ENCODE measurements at places on chromosomes 16 and 17.

GRCh38 chr16:88289968-88290401, 92.8 kb upstream of the ZNF469 start:
- no peak for DNase-seq

- DNase-seq = no peak
These were observed 1.1 kb downstream of the USP31 start for GRCh38 chr16:23148166-23148512.

DNA sequence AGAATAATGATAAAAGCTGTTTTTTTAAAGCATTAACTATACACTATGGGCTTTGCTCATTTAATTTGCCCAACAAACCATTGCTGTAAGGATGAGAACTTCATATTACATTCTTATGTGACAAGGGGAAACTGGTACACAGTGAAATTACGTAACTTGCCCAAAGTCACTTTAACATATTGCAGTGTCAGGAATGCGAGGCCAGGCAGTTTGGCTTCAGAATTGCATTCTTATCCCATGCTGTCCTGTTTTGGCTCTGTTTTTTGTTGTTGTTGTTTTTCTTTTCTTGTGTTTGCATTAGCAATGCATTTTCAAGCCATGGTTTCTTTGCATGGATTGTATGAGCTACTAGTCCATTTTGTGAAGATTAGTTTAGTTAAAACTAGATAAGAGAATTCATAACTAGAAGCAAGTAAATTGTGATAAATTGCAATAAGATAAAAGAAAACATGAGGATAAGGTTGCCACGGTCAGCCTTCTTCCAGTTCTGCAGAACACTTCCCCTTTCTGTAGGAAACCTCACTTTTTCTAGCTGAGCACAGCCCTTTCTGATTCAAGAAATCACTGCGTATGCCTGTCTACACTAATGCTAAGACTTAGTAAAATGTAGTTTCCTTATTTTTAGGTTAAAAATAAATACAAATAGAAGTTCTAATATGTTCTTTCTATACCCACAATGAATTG, 221.3 kb upstream of the KCNJ16 start:
- DNase-seq = no peak

DNA sequence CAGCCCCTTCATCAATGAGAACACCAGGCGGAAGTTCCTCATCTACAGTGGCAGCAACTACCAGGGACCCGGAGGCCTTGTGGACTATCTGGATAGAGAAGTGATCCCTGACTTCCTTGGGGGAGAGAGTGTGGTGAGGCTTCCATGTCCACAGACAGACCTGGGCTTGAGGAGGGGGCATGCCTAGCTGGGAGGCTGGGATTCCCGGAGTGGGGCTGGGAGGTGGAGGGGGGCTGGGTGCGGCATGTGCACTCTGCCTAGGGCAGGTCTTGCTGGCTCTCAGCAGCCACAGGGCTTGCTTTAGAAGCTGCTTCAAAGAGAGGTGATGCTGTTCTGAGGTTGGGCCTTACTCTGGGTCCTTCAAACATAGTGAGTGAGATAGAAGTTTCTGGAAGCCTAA, 27.8 kb downstream of the NAGPA start:
- DNase-seq = no peak

DNA sequence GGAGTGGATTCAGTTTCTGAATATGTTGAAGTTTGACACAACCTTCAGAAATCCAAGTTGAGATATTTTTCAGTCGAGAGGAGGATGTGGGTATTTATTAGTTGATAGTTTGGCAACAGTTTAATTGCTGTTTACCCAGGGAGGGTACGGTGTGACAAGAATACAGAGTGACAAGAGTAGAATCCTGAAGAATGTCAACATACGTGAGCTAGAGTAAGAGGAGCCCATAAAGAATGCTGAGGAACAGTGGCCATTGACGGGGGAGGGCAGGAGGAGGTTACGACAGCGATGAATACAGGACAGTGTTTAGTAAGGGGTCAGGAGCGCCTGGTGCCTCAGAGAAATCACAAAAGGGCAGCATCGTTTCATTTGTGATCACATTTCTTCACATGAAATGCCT, 76.5 kb downstream of the AATF start:
- DNase-seq = no peak

DNA sequence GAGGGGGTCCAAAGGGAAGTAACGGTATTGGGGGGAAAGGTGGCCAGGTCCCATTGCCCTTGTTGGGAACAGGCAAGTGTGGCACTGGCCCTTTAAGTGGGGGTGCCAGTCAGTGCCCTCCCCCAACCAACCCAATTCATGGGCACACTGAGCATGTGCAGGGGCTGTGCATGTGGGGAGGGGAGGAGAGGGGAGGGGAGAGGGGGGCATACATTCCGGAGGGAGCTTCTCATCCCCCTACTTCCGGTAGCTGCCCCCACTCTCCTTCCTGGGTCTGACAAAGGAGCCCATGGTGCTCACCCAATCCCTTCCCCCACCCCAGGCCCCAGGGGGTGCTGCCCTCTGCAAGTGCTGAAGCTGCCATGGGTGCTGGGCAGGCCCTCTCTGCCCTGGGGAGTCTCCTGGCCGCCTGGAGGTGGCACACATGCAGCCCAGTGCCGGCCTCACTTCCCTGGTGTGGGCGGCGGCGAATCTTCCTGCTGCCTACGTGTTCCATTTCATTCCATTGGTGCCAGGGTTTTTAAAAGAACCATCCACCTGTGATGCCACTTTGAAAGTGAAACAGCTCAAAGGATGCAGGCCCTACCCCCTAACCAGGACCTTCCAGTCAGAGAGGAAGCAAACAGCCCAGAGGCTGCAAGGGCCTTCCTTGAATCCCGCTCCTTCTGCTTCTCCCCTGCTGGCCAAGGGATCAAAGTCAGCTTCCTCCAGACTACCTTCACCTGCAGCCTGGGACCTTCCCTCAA, 11.0 kb downstream of the HEXIM2 start:
- DNase-seq = peak; percentile 87

DNA sequence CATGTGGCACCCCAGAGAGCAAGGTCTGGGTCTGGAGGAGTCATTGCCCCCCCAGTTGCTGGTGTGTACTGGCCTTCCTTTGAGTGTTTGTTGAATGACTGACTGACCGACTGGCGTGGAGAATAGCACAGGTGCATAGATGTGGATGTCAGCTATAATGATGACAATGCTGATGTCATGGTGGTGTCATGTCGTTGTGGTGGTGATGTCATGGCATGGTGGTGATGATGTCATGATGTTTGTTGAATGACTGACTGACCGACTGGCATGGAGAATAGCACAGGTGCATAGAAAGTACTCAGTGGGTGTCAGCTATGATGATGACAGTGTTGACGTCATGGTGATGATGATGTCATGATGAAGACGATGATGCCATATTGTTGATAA, 22.1 kb downstream of the TMEM114 start:
- DNase-seq = no peak

DNA sequence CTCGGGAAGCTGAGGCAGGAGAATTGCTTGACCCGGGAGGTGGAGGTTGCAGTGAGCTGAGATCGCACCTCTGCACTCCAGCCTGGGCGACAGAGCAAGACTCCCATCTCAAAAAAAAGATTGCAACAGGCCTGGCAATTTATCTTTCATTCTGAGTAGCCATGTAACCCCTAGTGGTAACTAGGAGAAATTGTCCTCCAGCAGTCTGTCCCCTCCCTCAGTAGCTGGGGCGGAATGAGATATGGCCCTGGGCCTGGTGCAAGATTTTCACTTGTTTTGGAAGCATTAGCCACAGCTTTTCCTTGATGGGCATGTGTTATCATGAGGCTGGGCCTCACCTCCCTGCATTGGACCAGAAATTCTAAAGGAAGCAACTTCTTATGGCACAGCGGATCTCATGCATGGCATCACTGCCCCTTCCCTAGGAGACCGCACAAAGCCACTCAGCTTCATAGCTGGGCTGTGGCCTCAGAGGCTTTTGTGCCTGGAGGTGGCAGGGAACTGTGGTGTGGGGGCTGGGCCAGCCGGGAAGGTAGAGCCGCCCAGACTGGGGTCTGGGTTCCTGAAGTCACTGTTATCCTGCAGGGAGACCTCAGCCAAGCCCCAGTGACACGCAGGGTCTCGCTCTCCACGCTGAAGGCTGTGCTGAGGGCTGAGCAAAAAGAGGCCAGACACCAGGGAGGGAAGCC, 13.4 kb downstream of the NATD1 start:
- DNase-seq = no peak

DNA sequence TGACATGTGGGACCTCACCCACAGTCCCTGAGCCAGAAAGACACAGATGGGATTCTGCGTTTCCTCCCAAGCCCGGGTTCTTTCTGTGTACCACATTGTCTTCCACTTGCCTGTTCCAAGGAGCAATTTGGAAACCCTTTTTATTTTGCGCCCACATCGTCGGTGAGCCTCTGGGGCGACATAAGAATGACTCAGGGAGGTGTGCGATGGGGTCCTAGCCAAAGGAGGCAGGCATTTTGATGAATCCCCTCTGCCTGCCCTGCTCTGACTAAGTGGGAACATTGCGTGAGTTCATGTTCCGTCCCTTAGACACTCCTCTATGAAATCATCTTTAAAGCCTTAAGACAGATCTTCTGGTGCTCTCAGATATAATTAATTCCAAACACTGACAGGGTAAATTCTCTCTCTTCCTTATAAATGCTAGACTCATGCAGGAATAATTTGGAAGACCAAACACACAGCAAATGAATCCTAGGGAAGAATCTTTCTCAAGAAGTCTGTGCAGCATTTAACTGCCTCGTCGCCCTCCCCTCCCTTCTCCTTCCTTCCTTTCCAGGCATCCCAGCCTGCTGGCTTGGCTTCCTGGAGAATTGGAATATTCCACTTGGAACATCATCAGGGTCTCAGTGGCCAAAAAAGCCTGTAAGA, 52.7 kb upstream of the FOXF1 start:
- DNase-seq = peak; percentile 83

DNA sequence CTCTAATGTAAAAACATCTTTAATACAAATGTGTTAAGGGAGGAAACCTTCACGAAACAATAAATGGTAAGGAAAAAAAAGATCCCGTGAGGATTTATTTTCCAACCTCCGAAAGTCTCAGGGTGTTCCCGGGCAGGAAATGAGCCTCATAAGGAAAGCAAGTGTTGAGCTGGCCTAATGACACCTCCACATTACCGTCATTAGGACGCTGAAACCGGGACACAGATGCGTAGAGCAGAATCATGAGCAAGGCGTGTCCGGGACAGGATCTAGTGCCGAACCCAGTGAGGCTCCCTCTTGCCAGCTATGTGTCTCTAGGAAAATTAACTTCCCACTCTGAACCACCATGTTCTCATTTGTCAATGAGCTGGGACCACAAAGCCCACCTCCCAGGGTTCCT, 22.7 kb upstream of the CYTH1 start:
- DNase-seq = no peak

- no peak for DNase-seq
These were observed 20.4 kb downstream of the MEAK7 start for GRCh38 chr16:84483882-84484565.

- no peak for DNase-seq
These were observed 3.0 kb downstream of the EME1 start for GRCh38 chr17:50375858-50376538.

GRCh38 chr16:11915114-11915643, 577 bp downstream of the GSPT1 start:
- peak; percentile 47 for DNase-seq

GRCh38 chr17:45770632-45771270, 13.4 kb upstream of the CRHR1 start:
- no peak for DNase-seq

DNA sequence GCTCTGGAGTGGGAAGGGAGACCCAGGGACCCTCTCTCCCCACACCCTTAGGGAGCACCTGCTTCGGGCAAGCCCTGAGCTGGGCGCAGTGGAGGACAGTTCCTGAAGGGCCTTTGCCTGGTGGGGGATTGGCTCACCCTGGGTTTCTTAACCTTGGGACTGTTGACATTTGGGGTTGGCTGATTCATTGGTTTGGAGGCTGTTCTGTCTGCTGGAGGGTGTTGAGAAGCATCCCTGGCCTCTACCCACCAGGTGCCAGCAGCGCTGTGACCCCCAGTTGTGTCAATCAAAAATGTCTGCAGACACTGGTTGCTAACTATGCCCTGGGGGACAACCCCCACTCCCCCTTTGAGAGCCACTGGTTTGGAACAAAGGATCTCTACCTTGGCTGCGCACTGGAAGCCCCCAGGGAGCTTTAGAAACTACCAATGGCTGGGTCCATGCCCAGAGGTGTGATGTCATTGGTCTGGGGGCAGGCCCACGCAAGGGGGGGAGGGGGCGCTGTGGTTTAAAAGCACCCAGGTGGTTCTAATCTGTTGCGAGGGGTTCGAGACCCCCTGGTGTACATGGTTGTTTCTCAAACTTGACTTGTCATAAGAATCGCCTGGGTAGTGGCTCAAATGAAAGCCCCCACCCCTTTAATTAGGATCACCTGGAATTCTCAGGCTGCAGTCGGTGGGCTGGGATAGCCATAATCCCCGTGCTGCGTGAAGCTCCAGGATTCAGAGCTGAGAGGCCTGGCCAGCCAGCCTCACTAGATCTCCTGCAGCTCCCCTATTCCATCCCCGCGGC, 151.9 kb upstream of the GSE1 start:
- no peak for DNase-seq

GRCh38 chr17:50303596-50303995, 29.3 kb downstream of the TMEM92 start:
- DNase-seq = no peak

DNA sequence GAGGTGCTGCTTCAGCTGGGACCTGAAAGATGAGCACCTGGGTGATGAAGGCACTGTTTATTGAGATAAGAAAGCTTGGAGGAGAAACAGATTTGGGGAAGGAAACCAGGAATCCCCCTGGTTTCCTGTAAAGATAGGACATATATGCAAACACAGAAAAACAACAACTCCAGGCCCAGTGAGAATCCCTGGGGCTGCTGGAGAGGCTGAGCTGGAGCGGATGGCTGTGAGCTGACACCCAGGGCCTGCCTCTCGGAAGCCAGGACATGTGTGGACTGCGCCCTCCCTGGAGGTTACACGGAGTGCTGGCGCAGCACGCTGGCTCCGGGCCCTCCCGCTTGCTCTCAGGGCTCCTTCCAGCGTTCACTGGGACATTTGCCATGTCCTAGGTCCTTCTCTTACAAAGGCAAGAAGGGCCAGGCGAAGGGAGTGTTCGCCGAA, 57.5 kb downstream of the CYB5B start:
- DNase-seq = peak; percentile 84

DNA sequence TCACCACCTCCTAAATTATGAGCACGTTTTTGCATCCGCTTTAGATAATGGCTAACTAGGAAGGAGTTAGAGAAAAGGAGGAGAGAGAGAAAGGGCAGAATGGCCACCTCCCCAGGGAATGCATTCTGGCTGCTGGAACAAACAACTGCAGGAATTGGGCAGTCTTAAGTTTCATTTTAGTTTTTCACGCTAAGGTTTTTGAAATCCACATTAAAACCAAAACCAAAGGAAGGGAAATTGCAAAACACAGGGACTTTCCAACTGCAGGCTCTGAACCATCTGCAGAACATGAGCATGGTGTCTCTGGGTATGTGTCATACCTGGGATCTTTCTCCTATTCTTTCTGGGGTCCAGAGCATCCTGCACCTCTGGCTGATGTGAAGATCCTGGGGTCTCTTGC, 12.1 kb upstream of the CCL8 start:
- no peak for DNase-seq
